ENCODE measurements at places on chromosomes 6 and 20.

DNA sequence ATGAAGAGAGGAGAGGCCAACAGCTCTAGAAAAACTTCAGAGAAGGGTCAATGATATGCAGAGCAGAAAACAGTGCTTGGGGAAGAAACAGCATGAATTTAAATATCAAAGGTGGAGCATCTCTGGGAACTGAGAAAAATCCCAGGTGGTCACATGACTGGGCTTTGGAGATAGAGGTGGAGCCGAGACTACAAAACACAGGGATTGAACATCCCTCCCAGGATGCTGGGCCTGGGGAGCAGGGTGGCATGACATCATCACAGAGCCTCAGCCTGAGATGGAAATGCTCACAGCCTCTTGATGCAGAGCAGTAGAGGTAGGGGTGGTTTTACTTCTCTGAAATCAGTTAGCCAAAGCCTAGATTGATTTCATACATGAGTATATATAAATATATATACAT lies 529.5 kb downstream of the PRKN start:
- DNase-seq: no peak

DNA sequence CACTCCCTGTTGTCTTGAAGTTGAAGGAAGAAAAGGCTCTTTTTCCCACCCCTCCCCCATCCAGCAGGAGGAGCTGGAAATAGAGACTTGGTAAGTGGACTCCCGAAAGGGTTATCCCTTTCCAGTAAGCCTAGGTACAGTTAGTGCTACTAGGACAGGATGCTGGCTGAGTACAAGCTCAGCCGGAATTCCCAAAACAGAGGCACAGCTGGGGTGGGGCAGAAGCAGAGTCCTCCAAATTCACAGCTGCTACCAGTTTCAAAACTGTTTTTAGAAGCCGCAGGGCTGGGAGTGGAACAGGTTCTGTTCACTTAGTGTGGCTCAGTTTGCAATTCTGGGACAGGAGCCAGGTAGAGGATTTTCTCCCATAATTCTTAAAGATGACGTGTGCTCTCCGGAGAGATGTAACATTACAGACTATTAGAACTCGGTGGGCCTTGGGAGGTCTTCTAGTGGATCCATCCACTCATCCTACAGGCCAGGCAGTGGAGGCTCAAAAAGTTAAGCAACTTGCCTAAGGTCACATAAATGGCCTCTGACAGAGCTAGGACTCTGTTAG lies 19.0 kb upstream of the UTRN start:
- DNase-seq: no peak

DNA sequence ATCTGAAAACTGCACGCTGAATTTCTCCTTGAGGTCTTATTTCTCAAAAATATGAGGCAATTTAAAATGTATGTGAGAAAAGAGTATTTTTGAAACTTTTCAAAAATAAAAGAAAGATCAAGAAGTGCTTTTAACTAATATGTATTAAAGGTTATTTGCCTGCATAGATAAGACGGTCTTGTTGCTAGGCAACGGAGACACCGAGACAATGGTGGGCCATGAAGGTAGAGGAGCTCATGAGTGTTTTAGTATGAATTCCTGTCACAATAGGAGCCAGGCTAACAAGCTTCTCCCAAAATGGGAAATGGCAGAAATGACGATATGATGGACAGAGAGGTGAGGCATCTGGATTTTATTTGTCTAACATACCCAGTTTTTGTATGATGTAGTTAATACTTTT lies 308.2 kb downstream of the SLC35F1 start:
- DNase-seq: no peak

- DNase-seq: no peak
Measured at GRCh38 chr6:13297391-13297790, 30.9 kb downstream of the TBC1D7 start.

Measured in CD4-positive, alpha-beta T cell treated with Interferon alpha-2 for 1 hour (primary cell).